Fibroblast of skin of right biceps (primary cell): ENCODE measurements at places on chromosomes 5 and 9.

- DNase-seq: no peak
These were observed 99.5 kb downstream of the FGF18 start for GRCh38 chr5:171518916-171519315.

GRCh38 chr5:173689737-173690360 is 73.4 kb upstream of the BOD1 start:
- DNase-seq: no peak

DNA sequence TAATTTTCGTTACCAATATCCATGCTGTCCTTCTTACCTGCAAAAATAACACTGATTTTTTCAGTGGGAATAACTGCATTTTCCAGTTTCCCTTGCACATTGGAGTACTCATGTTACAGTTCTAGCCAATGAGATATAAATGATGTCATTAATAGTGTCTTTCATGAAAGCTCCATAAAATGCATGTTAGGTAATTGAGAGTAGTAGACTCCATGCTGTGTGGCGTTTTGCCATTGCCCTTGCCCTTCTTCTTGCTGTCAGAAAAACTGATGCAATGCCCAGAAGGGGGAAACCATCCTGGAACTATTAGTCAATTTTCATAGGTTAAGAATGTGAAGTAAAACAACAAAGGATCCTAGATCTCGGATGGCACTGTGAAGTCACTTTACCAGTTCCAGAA is 1765.3 kb downstream of the EFNA5 start:
- peak; percentile 15 for DNase-seq

- DNase-seq: no peak
These were observed 64.4 kb upstream of the DNAH5 start for GRCh38 chr5:14008819-14009311.
